GM23338 (cell line): ENCODE measurements at places on chromosomes 2 and 18. TPM values are rescaled to one million over a fixed set of nuclear protein-coding genes. Genes with fewer than 3 reads are reported as not detected.

DNA sequence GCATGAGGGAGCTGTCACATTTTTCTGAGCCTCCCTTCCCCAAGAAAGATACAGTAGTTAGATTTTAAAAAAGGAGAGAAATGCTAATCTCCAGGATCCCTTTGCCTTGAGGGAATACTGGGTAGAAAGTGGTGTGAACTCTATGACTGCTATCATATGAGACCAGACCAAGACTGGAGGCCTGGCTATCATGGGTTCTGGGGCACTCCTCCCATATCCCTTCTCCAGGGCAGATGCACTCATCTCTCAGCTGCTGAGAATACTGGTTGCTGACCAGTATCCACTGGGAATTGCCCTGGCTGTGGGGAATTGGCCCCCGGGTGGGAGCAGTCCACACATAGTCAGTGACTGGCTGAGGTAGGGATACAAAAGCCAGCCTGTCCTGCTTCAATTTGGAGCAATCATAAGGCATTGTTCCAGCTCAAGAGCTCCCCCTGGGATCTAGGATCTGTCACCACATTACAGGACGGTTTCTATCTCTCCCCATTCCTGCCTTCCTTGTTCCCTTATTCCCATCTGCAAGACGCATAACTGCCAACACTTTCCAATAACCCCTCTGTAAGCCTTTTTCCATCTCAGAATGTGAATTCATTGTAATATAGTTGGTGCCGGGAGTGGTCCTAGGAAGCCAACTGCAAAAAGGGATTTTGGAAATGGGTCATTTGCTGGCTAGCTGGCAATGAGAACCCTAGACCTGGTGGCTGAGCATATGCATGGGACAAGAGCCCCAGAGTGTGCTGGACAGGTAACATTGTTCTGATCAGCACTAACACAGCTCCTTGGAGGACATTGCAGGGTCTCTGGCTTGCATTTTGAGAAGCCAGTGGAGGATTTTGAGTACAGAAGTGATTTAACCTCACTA is 35.4 kb upstream of the REEP1 start:
- peak; percentile 83 for DNase-seq

GRCh38 chr2:47031909-47032668 is 116.5 kb upstream of the MCFD2 start:
- DNase-seq = no peak

DNA sequence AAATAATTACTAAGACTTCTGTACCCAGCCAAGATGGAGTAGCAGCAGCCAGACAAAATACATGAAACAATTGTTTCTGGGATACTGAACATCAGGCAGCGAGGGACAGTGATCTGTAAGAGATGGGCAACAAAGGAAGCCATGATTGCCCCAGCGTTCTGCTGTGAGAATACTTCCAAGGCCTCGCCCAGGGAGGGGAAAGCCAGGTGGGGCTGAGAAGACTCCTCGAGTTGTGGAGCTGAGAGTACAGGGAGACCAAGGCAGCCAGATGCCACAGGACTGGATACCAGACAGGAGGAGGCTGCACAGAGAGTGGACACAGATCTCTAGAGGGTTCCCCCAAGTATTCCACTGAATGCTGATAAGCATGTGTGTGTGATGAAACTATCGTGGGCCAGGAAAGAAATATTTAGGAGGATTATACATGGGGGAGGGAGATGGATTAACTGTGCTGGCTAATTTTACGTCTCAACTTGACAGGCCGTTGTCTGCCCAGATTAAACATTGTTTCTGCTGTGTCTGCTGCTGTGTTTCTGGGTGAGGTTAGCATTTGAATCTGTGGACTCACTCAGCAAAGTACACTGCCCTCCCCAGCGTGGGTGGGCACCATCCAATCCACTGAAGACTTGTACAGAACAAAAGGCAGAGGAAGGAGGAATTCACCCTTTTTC is 10.2 kb upstream of the LIMS2 start:
- DNase-seq = no peak

DNA sequence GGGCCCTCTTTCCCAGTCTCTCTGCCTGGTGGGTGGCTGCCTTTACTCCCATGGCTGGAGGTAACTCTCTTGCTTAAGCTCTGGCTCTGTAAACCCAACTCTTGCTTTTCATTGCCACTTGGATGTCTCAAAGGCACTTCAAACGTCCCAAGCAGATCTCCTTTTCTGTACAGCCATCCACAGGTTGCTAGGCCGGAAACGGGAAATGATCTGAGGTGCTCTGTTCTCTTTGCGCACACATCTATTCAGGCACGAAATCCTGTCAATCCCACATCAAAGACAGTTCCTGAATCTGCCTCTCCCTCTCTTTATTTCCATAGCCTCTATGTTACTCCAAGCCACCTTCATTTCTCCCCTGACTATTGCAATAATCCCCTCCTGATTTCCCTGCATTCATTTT is 87.4 kb downstream of the AOX1 start:
- no peak for DNase-seq

- no peak for DNase-seq
Observed at GRCh38 chr2:15293262-15293937, 267.7 kb downstream of the NBAS start.

DNA sequence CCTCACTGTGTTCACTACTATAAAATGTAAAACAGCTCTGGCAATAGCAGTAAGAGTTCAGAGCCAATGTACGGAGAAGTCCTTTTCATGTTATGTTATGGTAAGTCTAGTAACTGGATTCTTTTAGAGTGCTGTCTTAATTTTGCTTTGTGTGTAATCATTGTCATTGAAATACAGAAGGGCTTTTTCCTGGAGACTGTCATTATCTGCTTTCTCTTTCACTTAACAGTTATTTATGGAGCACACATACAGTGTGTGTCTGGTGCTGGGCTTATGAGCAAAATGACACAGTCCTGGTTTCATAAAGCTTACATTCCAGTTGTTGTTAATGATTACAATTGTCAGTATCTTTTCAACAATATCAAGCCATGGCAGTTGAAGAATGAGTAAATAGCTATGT is 95.5 kb downstream of the CCDC102B start:
- DNase-seq = no peak

DNA sequence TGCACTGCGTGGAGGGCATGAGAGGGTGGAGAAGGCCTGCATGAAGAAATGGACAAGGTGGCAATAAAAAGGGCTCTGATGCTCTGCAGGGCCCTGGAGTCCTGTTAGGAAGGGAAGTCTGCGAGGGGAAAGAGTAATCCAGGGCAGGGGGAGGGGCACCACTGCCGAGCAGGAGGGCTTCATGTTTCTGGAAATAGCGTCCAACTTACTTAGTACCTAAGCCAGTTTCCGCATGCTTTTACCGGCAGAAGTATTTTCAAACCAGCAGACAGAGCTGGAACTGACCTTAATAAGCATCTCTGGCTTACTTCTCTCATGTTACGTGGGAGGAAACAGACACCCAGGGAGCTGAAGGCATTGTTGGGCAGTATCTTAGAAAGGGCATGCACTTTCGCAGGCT is 156.7 kb downstream of the GALNT14 start:
- DNase-seq = peak; percentile 25

DNA sequence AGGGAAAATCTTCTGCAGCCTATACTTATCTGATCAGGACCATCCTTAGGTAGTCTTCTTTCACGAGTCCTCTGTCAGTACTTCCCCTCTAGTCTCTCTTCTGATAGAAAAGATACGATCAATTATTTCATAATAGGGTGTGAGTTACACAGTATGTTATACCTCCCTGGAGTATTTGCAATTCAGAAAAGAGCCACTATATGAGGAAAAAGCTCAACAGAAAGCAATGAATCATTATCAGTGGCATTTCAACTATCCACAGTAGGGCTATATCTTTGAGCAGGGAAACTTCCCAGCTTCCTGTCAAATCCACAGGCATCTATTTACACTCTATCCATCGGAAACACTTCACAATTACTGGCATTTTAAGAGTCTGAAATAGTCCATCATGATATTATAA is 105.3 kb upstream of the ACVR2A start:
- no peak for DNase-seq

The ADGRF3 gene
- 0.39 and 0.57 TPM in 2 replicates for polyA plus RNA-seq

The DPP10 gene
- polyA plus RNA-seq = 2.8 and 3.6 TPM in 2 replicates
